Activated CD4-positive, alpha-beta T cell treated with anti-CD3 and anti-CD28 coated beads, Interleukin-2, amount 10 ng/mL, durations not matched to agents 7 days and 5 days (primary cell): ENCODE measurements at places on chromosomes 5 and 9. TPM values are rescaled to one million over a fixed set of nuclear protein-coding genes. Genes with fewer than 3 reads are reported as not detected.

PCDHGC3 gene
- total RNA-seq, result not detected

GRCh38 chr9:110850401-110851135, 182.0 kb downstream of the MUSK start:
- no peak overlapping the region for H3K27ac ChIP-seq
- no peak overlapping the region for H3K4me3 ChIP-seq
- H3K36me3 ChIP-seq, result no peaks in the 10 kb centered on the region
- no peak for DNase-seq

ANKRD33B gene
- 3.7 TPM for total RNA-seq

FBP2 gene
- not detected for total RNA-seq

C5orf63 gene
- total RNA-seq, result 9.7 TPM

DNA sequence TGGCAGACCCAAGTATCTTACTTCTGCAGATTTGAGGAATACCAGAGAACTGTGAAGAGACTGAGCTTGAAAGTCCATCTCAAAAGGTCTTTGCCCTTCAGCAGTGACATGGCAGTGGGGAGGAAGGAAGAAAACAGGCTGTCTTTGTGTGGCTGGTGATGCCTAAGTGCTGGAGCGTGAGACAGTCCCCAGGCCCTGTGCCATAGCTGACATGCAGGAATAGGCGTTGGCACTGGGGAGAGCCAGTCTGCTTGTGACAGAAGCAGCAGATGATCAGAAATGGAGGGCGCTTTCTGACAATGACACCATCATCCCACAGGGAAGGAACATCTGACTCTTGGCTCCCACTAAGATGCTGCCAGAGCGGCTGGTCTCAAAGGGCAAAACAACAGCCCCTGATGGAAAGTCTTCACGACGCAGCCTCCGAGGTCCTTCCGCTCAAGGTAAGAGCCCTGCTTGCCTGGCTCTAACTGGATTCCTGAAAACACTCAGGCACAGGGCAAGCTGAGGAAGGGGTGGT, 15.5 kb upstream of the GLRX start:
- H3K4me1 ChIP-seq, result peaks cover 42% of the 10 kb centered on the region
- H3K36me3 ChIP-seq, result no peaks in the 10 kb centered on the region
- DNase-seq, result no peak
- H3K27me3 ChIP-seq, result no peaks in the 10 kb centered on the region
- no peak overlapping the region for H3K4me3 ChIP-seq

LAMC3 gene
- total RNA-seq, result 0.27 TPM

GRCh38 chr5:122849771-122850170, 4.4 kb downstream of the SNX24 start:
- peaks cover 9% of the 10 kb centered on the region for H3K4me1 ChIP-seq
- DNase-seq, result no peak

AFAP1L1 gene
- not detected for total RNA-seq

- peak overlapping the region; percentile 79 for H3K27ac ChIP-seq
- H3K4me3 ChIP-seq, result peak overlapping the region; percentile 80
- peaks cover 10% of the 10 kb centered on the region for H3K4me1 ChIP-seq
- peaks cover 76% of the 10 kb centered on the region for H3K27me3 ChIP-seq
Observed at GRCh38 chr9:33676746-33677505, 118.4 kb upstream of the PRSS3 start.

PFDN1 gene
- total RNA-seq, result 60.8 TPM

NIPSNAP3A gene
- total RNA-seq, result 22.4 TPM

- no peak for DNase-seq
- no peak overlapping the region for H3K4me3 ChIP-seq
Observed at GRCh38 chr9:16527573-16527972, 342.9 kb downstream of the BNC2 start.

DNA sequence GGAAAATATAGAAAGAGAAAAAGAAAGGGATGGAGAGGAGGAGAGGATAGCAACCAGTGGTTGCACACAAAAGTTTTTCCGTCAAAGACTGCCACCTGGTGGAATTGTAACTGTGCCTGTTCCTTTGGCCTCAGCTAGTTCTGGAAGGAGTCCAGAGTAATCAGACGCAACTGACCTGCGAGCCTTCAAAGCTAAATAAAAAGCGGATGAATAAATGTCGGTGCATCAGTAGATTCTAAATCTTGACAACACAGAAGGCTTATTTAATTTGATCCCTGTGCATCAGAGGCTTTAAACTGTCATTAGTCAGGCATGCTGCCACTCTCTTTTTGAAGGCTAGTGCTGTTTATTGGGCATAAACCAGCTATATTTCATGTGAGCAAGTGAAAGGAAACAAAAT, 132.9 kb upstream of the ACO1 start:
- no peak overlapping the region for H3K27ac ChIP-seq
- no peak overlapping the region for H3K4me3 ChIP-seq
- H3K27me3 ChIP-seq, result peaks cover 3% of the 10 kb centered on the region
- H3K4me1 ChIP-seq, result no peaks in the 10 kb centered on the region
- H3K36me3 ChIP-seq, result no peaks in the 10 kb centered on the region

- H3K27ac ChIP-seq, result no peak overlapping the region
- no peaks in the 10 kb centered on the region for H3K4me1 ChIP-seq
- H3K36me3 ChIP-seq, result no peaks in the 10 kb centered on the region
- no peaks in the 10 kb centered on the region for H3K27me3 ChIP-seq
- no peak overlapping the region for H3K4me3 ChIP-seq
Observed at GRCh38 chr5:155485386-155485785, 471.8 kb downstream of the KIF4B start.

- no peaks in the 10 kb centered on the region for H3K36me3 ChIP-seq
- H3K4me3 ChIP-seq, result no peak overlapping the region
- H3K27ac ChIP-seq, result no peak overlapping the region
- no peaks in the 10 kb centered on the region for H3K27me3 ChIP-seq
- no peaks in the 10 kb centered on the region for H3K4me1 ChIP-seq
Observed at GRCh38 chr5:59198365-59198764, 615.5 kb downstream of the RAB3C start.

CDKN2B-AS1 gene
- total RNA-seq, result 4.4 TPM

GRCh38 chr5:80411589-80412219, 3.8 kb downstream of the ZFYVE16 start:
- no peak overlapping the region for H3K4me3 ChIP-seq
- no peaks in the 10 kb centered on the region for H3K27me3 ChIP-seq
- DNase-seq, result no peak

DNA sequence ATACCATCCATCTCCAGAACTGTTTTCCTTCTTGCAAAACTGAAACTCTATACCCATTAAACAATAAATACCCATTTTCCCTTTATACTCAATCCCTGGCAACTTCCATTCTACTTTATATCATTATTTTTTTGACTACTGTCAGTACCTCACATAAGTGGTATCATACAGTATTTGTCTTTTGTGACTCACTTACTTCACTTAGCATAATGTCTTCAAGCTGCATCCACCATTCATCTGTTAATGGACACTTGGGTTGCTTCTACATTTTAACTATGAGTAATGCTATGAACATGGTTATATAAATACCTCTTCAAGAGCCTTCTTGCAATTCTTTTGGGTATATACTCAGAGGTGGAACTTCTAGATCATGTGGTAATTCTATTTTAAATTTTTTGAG, 11.6 kb upstream of the TYRP1 start:
- DNase-seq, result no peak
- H3K36me3 ChIP-seq, result no peaks in the 10 kb centered on the region
- H3K4me1 ChIP-seq, result no peaks in the 10 kb centered on the region
- H3K27ac ChIP-seq, result no peak overlapping the region
- H3K27me3 ChIP-seq, result no peaks in the 10 kb centered on the region

WWC1 gene
- total RNA-seq, result 0.04 TPM

DNA sequence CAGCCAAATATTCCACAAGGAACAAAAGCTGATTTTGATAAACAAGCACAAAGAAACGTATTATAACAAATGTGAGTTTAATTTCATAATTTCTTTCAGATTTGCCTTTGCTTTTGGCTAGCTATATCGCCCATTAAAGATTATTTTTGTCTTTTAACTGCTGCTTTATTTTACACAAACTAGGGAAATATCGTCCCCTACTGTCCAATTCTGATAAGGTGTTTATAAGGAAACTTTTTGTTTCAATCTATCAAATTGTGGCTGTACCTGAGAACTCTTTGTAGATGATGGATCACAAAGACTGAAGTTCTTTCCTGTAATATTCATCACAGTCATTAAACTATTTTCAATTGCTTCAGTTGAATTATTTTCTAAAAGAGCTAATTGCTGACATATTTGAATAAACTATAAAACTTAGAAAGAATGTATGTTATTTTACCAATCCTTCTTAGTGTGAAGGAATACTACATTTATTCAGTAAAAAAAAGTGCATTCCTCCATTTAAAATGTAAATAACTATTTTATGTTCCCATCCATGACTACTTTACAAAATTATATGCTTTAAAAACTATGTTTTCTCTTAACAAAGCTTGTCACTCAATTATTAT, 431.3 kb upstream of the ITGA1 start:
- no peaks in the 10 kb centered on the region for H3K27me3 ChIP-seq
- DNase-seq, result no peak
- no peak overlapping the region for H3K4me3 ChIP-seq
- H3K27ac ChIP-seq, result no peak overlapping the region
- H3K4me1 ChIP-seq, result no peaks in the 10 kb centered on the region
